Omental fat pad (tissue), 4 donors: ENCODE measurements at places on chromosomes 2 and 18. TPM values are rescaled to one million over a fixed set of nuclear protein-coding genes. Genes with fewer than 3 reads are reported as not detected.

The UGT1A5 gene
- not detected for total RNA-seq

The COLEC11 gene
- total RNA-seq: 7.4 TPM

The CD8B gene
- 1.8 TPM for total RNA-seq

The GLI2 gene
- total RNA-seq: 2.4 TPM

The IL1F10 gene
- not detected for total RNA-seq

The INPP1 gene
- total RNA-seq: 12.3 TPM

The BBS5 gene
- total RNA-seq: 4.3 TPM

The FZD7 gene
- 9.3 TPM for total RNA-seq

The KIF1A gene
- total RNA-seq: not detected

The SLC9A2 gene
- 0.09 TPM for total RNA-seq

The FECH gene
- 22.3 TPM for total RNA-seq

The LRP2 gene
- not detected for total RNA-seq

The PRKAG3 gene
- not detected for total RNA-seq

The CD8B2 gene
- total RNA-seq: not detected

The DNAH6 gene
- 1.6 TPM for total RNA-seq

The WDCP gene
- 7.2 TPM for total RNA-seq

The SAG gene
- total RNA-seq: not detected

The SH3BP4 gene
- 48.1 TPM for total RNA-seq

The ABCA12 gene
- total RNA-seq: not detected

The PROKR1 gene
- total RNA-seq: 1.7 TPM

The ITSN2 gene
- total RNA-seq: 73.3 TPM

The RGPD4 gene
- not detected for total RNA-seq

The TMEM247 gene
- not detected for total RNA-seq

The SLC8A1 gene
- total RNA-seq: 33.1 TPM

The CNOT11 gene
- total RNA-seq: 19.3 TPM

The MOCOS gene
- 11.4 TPM for total RNA-seq

The FAM124B gene
- 5.1 TPM for total RNA-seq

The TSHZ1 gene
- 14.6 TPM for total RNA-seq
